Gastrocnemius medialis (tissue), 4 donors: ENCODE measurements at places on chromosomes 12 and 14.

- no peak for DNase-seq
These were observed 2.5 kb upstream of the SALL2 start for GRCh38 chr14:21528381-21529348.

GRCh38 chr12:644818-645552 is 18.3 kb downstream of the NINJ2 start:
- DNase-seq, result no peak

DNA sequence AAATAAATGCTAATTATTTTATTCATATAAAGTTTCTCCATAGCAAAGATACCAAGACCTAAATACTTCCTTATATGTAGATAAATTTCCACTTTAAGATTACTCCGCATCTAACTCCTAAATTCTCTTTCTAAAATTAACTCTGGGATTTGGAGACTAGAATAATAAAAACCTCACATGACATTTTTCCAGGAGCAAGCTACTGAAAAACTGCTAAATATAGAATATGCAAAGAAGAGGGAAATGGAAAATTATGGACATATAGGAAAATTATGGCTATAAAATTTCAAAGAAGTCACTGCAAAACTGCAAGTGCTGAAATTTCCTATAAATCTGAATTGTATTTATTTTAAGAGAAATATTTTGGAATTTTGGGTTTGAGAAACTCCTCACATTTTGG is 186.2 kb downstream of the DUSP6 start:
- no peak for DNase-seq

DNA sequence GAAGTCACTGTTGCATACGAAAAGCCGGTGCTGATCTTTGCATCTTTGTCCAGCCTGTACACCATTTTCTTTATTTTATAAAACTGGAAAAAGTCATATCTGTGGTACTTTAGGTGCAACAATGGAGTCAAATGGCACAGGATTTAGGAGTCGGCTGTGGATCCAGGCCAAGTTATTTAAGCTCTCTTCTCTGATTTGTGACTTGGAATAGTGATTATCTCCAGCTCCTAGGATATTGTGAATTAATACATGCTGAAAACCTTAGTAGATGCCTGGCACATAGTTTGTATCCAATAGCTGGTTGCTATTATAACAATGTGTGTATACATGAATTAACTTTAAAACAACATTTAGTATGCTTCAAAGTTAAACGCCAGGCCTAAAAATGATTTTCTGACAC is 6.2 kb upstream of the CCER1 start:
- no peak for DNase-seq

- DNase-seq, result peak; percentile 79
These were observed 3.0 kb downstream of the SIX1 start for GRCh38 chr14:60646226-60646818.

- no peak for DNase-seq
These were observed 69.0 kb upstream of the DHRS4 start for GRCh38 chr14:23884541-23884904.

DNA sequence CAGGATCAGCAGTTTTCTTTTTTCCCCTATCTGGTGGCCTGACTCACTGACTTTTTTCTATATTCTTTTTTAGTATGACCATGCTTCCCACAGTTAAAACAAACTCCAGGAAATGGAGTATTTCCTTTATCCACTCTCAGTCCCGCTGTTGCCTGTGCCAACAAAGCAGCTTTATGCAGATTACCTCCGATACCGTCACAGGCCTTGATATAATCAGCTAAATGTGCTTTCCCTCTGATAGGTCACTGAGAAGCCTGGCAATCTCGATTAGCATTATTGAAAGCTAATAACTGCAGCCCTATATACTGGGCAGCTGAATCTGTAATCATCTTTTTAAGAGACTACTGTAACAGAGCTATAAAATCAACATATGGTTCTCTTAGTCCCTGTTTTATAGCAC is 243.6 kb downstream of the KIF21A start:
- DNase-seq, result no peak

GRCh38 chr12:62522984-62523383 is 56.4 kb downstream of the MON2 start:
- no peak for DNase-seq

- DNase-seq, result no peak
These were observed 873.1 kb upstream of the TMEM132C start for GRCh38 chr12:127393896-127394295.

DNA sequence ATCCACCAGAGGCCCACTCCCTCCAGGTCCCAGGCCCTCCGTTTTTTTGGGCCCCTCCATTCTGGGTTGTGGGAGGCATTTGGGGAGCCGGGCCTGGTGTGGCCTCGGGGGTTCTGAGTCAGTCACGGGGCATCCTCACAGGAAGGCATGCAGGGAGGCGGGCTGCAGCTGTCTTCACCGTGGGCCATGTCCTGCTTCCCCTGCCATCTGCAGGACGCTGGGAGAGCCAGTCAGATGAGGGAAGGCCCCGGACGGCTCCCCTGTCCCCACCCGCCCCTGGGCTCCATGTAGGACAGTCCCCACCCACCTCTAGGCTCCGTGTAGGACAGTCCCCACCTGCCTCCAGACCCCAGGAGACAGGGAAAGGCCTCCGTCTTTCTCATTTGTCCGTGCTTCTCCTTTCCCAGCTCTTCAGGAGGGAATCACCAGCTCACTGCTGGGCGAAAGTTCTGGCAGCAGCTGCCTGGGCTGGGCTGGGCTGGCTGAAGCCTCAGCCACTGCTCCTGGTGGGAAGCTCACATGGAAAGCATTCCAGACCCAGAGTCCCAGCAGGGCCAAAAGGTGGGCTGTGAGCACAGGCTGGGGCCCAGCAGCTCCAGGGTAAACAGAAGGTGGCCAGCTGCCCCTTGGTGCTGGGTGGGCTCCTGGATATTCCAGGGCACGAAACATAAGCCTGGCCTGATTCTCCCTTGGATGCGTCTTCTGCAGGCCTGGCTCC is 217.8 kb downstream of the KIF26A start:
- DNase-seq, result no peak

GRCh38 chr12:85425926-85426325 is 145.9 kb downstream of the ALX1 start:
- DNase-seq, result no peak

DNA sequence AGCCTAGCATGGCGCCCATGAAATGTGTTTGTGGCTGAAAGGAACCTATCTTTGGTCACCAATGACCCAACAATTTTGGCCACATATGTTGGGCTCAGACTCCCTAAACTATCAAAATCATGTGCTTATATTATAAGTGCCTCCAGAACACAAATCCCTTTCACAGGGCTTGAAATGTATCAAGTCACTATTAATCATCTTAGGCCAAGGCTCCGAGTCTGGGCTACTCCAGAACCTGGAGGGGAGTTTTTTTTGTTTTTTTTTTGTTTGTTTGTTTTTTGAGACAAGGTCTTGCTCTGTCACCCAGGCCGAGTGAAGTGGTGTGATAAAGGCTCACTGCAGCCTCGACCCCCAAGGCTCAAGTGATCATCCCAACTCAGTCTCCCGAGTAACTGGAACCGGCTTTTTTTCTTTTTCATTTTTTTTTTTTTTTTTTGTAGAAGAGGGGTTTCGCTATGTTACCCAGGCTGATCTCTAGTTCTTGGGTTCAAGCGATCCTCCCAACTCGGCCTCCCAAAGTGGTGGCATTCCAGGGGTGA is 989 bp upstream of the DRAM1 start:
- no peak for DNase-seq
